NCI-H526 treated with DMSO at 0.1 percent for 48 hours (cell line): ENCODE measurements at places on chromosomes 2 and 18.

DNA sequence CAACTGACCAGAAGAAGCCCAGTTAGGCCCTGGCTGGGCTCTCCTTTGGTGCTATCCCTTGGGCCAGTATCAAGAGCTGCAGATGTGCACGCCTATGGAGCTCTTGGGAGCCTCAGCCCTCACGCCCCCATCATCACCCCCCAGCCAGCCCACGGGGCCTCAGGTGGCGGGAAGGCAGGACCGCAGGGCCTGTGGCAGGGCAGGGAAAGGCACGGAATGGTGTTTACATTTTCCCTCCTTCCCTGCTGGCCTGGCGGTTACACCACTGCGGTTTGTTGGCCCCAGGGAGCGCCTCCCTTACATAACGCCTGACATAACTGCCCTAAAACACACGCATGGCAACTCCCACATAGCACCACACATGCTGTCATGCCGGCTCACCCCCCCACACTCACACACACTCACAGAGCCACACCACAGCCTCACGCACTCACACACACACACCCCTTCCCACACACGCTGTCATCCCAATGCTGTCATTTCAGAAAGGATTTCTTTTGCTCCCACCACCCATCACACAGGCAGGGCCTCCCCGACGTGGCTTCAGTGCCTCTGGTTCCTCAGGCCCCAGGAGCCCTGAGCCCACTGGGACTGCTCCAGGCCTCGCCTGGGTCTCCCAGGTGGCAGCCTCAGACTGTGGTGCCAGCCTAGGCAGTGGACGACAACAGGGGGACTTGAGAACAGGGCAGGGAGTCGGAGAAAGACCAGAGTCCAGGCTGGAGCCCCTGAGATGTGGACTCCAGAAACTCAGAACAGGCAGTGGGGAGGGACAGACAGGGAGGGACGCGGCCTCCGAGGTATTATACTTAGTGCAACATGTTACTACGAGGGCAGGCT, 15.7 kb downstream of the ZFP36L2 start:
- peak; percentile 12 for DNase-seq

DNA sequence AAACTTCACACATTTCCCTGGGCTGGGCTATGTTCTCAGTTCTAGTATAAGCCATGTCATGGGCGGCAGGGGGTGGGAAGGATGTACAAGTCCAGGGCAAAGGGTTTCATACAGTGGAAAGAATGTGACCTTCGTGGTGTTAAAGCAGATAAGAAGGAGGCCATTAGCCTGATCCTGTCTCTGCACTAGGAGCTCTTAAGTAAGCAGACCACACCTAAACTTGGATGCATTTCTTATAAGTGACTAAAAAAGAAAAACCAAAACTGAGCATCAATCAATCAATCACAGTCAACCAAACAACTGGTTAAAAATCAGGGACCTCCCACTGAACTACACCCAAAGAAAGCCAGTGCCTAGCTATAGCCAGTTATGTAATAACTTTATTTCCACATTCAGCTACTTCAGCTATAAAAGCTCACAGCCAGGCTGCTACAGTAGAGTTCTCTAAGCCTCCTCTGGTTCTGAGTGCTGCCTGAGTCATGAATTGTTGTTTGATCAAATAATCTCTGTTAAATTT, 46.8 kb upstream of the RIOK3 start:
- DNase-seq = no peak

- DNase-seq = no peak
Measured at GRCh38 chr2:12432985-12433625, 283.6 kb upstream of the TRIB2 start.

DNA sequence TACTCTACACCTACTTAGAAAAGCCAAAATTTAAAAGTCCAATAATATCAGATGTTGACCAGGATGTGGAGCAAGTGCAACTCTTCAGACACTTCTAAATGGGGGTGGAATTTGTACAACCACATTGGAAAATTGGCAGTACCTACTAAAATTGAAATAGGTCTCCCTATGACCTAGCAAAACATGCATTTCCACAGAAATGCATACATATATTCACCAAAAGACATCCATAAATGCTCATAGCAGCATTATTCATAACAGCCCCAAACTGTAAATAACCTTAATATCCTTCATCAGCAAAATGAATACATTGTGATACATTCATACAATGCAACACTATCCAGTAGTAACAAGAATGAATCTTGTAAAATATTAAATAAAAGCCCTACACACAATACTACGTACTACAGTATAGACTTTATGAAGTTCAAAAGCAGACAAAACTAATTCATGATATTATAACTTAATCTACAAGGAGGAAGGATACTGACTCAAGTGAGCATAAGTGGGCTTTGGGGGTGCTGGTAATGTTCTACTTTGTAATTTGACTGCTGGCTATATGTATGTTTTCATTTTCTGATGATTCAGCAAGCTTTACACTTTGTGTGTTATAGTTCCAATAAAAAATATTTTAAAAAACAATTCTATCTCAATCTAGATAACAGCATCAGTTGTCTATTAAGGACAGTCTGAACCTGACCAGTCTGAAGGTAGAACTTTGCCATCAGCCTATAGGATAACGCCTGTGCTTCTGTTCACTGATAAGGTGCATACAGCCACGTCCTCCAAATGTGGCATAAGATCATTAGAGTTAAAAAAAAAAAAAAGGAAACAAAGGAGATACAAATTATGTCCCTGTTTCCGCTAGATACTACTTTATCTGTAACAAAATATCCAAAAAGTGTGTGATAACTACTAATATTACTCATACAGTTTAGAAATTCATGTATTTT, 6.6 kb upstream of the TNFRSF11A start:
- no peak for DNase-seq

DNA sequence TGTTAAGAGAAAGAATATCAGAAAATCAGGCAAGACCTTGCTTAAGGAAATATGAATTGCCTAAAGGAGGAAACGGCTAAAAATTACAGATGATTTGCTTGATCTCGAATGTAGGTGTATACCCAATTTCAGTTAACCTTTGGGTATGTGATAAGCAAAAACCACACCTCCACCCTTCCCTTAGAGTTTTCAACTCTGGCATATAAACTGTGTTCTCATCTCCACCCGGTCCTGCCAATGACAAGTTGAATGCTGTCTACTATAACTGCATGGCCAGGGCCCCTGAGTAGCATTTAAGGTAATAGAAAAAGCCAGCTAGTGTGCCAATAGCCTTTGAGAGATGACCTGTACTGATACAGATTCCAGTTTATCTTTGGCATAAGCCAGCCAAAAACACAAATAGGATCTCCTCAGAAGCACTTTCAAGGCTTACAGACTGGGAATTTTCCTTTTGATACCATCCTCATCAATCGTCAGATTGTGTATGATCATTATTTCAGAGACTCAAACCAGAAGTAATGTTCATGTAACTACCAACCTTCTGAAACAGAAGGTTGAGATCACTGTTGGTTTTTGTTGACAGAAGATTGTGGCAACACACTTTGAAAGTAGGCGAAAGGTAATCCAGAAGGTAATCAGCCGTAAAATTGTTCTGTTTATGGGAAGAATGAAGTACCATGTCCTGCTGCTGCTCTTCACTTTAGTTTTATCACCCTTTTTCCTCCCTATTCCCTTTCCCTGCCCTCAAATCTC, 163.1 kb downstream of the GFPT1 start:
- DNase-seq = no peak

DNA sequence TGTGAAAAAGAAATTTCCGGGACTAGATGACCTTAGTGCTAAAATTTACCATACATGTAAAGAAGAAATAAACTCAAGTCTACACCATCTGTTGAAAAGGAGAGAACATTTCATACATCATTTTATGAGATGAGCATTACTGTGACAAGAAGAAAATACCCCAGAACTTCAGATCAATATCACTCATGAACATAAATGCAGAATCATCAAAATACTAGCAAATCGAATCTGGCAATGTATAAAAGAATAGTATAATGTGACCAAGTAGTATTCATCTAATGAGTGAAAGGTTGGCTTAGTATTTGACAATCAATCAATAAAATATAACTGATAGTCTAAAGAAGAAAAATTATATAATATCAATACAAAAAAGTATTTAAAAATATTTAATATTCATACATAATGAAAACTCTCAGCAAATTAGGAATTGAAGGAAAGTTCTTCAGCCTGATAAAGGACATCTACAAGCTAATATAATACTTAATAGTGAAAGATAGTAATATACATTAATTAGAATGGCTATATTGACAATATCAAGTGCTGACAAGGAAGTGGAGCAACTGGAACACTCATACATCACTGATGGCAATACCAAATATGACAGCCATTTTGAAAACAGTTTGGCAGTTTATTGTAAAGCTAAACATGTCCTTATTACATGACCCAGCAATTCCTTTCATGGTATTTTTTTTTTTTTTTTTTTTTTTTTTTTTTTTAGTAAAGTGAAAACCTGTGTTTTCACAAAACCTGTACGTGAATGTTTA, 231.4 kb upstream of the ZEB2 start:
- no peak for DNase-seq

DNA sequence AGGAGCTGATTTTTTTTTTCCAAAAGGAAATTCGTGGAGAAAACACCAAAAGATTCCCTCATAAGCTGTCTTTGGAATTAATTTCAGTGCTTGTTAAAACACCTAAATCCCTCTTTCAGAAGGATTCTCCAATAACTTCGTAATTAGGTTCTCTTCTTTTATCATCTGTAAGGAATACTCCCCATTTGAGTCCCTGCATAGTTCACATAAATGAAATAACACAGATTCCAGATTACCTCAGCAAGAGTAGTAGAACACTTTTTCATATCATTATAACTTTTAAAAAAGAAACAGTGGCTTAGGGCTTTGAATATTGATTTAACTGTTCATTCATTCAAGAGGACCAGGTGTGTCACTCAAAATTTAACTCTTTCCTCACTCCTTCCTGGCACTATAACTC, 55.5 kb downstream of the ARHGAP28 start:
- no peak for DNase-seq

DNA sequence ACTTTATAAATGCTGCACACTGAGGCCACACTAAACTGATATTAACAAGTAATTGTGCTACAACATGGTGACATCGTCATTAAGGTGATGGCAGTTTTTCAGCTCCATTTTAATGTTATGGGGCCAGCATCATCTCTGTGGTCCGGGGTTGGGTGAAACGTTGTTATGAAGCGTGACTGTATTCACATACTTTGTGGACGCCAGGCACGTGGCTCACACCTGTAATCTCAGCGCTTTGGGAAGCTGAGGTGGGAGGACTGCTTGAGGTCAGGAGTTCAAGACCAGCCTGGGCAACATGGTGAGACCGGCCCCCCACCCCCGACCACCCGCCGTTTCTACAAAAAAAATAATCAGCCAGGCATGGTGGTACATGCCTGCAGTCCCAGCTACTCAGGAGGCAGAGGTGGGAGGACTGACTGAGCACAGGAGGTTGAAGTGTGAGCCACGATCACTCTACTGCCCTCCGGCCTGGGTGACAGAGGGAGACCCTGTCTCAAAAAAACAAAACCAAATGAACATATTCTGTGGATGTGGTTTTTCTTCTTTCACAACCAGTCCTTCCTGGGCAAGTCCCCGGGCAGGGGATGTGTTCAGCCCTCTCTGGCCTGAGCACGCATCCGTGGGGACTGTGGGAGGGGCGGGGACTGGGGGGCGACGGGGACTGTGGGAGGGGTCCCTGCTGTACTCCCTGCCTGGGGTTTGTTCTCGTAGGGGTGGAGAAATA, 12.9 kb upstream of the GAL3ST2 start:
- no peak for DNase-seq

DNA sequence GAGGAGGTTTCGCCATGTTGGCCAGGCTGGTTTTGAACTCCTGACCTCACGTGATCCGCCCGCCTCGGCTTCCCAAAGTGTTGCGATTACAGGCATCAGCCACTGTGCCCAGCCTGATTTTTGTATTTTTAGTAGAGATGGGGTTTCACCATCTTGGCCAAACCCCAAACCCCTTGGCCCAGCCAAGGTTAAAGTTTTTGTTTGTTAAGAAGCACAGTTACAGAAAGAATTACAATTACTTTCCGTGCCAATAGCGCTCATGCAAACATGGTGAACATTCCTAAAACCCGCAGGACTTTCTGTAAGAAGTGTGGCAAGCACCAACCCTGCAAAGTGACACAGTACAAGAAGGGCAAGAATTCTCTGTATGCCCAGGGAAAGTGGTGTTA, 26.1 kb downstream of the ITSN2 start:
- no peak for DNase-seq

GRCh38 chr2:113723411-113723810, 33.0 kb downstream of the SLC35F5 start:
- no peak for DNase-seq

DNA sequence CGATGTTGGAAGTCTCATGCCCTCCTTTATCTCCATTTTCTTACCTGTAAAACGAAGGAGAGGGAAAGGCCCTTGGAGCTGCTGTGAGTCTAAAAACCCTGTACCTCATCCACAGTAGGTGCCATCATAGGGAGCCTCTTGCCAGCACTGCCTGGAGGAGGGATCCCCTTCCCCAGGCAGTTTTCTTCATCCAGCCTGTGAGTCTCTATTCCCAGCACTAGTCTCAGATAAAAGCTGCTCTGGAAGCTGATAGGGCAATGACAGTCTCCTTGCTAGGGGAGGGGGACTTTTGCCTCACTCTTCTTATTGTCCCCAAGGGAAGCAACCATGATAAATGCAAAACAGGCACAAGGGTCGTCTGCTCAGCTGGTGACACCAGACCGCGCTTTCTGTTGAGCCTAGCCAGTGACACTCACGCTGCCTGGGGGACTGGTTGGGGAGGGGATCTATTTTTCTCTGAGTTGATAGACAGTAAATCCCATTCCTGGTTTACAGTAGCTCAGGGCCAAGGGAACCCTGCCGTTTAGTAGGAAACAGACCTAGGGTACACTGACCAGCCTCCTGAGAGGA, 139.5 kb upstream of the NABP1 start:
- DNase-seq = peak; percentile 93

GRCh38 chr2:203599509-203599908, 64.4 kb upstream of the RAPH1 start:
- DNase-seq = no peak

DNA sequence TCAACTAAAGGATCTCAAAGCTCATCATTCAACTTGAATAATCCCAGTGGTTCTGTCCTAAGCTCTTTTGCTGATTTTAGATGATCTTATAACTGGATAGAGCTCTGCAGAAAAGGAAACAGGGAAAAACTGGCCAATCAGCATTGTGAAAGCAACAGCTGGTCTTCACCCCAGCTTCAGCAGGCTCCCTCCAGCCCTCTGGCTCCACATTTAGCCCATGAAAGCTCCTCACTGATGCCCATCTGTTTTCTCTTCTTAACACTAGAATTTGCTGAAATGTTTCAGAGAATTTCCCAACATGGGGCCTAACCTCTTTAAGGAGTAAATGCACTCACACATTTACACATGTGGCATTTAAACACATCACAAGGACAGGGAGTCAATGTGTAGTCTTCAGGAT, 223.3 kb downstream of the CNTNAP5 start:
- no peak for DNase-seq

DNA sequence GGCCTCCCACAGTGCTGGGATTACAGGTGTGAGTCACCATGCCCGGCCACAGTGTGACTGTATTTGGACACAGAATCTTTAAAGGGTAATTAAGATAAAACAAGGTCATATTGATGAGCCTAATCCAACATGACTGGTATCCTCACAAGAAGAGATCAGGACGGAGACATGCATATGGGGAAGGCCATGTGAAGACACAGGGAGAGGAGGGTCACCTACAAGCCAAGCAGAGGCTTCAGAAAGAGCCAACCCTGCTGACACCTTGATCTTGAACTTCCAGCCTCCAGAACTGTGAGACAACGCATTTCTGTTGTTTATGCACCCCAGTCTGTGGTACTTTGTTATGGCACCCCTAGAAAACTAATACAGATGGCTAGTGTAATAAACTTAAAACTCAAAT, 72.4 kb downstream of the REV1 start:
- no peak for DNase-seq
